ENCODE measurements at places on chromosomes 5 and 9. TPM values are rescaled to one million over a fixed set of nuclear protein-coding genes. Genes with fewer than 3 reads are reported as not detected.

- DNase-seq = no peak
Observed at GRCh38 chr5:82417776-82418607, 139.8 kb upstream of the RPS23 start.

GRCh38 chr5:138990986-138991590 lies 116.0 kb upstream of the LRRTM2 start:
- DNase-seq = no peak

- no peak for DNase-seq
Observed at GRCh38 chr9:125906893-125907292, 159.7 kb downstream of the PBX3 start.

DNA sequence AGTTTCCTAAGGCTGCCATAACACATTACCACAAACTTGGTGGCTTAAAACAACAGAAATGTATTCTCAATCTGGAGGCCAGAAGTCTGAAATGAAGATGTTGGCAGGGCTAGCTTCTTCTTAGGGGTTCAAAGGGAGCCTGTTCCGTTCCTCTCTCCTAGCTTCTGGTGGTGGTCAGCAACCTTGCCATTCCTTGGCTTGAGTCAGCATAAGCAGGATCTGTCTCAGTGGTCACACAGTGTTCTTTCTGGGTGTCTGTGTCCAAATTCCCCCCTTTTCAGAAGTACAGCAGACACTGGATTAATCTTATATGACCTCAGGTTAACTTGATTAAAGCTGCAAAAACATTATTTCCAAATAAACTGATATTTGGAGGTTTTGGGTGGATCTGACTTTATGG lies 2.1 kb upstream of the OSMR start:
- DNase-seq = no peak

DNA sequence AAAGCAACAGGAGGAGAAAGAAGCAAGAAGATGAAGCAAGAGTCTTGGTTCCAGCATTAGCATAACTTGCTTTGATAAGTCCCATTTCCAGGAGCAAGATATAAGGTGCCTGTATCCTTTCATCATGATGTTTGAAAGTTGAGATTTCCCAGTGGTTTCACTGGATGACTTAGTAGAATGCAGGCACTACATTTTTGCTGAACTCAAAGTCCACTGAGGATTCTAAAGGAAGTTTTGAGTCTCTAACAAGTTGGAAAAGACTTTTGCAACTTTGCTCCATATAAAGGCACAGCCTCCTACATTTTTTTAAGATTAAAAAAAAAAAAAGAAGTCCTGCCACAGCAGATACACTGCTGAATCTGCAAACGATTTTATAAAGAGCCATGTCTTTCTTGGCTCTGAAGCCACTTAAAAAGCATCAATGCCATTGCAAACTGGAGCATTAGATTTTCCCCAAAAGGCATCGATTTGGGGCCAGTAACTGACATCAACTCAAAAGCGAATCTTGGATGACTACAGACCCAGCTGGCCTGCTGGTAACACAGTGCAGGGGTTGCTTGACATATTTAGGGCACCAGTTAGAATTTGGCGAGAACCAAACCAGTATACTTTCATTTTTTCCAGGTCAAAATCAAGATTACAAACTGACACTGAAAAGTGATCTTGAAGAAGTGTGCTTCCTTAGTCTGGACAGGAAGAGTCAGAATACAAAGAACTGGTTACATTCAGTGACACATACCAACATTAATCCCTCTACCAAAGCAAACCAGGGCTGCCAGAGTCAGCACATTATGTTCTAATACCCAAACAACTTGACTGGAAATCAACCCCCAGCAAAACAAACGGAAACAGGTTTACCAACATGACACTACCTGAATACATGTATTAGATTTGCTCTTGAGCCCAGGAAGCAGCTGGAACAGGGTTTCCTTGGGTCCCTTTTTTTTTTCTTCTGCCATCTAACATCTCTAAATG lies 39.1 kb upstream of the KCNV2 start:
- DNase-seq = no peak

DNA sequence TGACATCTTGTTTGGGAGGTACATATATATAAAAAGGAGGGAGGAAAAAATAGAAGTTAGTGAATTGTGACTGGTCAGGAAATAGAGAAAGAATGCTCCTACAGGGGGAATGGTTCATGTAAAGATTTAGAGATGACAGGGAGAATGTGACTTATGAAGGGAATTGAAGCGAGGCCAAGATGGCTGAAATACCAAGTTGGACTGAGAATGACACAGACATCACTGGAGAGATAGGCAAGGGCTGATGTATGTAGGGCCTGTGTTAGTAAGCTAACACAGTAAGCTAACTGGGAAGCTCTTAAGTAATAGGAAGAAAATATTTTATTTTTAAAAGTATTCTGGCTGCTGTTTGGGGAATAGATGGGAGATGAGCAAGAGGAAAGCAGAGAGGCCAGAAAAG lies 286.3 kb downstream of the NNT start:
- DNase-seq = no peak

DNA sequence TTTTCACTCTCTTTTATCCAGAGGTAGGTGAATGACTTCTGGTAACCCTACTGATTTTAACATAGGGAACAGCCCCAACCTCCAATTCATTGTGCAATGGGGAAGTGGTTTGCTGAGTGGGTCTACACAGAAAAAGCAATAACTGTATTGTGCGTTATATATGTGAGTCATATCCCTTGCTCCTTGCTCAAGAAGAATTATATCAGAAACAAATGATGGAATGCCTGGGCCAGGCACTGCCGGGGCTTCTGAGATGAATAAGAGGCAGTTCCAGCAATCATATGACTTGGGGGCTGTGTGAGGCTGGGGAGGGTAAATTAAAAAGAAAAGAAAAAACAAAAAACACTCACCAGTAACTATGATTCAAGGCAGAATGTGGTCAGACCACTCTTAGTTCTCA lies 79.2 kb upstream of the ABCA1 start:
- DNase-seq = no peak

GRCh38 chr5:39249564-39250274 lies 30.4 kb upstream of the FYB1 start:
- no peak for DNase-seq

The ABCA2 gene
- polyA plus RNA-seq = 16.5 TPM

DNA sequence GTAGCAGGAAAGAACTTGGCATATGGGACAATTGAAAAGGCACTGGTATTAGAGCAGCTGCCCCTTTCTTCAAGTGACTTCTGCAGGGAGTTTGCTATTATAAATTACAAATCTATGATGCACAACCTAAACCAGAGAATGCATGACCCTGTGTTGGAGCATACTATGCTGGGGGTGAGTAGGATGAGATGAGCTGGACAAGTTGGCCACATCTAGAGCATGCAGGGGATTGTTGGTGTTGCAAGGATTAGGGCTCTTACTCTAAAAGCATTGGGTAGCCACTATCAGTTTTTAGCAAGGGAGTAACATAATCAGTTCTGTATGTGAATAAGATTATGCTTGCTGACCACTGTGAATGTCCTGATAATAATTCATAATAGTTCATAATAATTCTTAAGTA lies 186.7 kb downstream of the KIAA0825 start:
- DNase-seq = no peak

- DNase-seq = no peak
Observed at GRCh38 chr9:137552022-137552768, 516 bp downstream of the MRPL41 start.

GRCh38 chr5:121221483-121221882 lies 630.2 kb upstream of the FTMT start:
- DNase-seq = no peak

The TMEM215 gene
- 0.54 TPM for polyA plus RNA-seq

DNA sequence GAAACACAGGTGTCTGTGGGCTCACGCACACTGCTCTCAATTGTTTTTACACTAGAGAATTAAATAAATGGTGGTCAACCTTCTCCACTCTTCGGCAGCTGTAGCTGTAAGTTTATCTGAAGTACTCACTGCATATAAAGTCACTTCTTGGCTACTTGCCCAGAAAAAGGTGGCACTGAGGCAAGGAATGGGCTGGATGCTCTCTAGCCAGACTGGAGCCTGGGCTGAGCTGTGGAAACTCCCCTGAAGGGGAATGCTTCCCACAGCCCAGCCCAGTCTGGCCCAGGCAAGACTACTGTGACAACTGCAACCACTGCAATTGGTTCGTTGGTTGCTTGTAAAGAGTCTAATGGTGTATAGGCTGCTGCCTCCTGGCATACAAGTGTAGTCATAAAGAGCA lies 4.5 kb downstream of the LEAP2 start:
- DNase-seq = no peak

The ZFP37 gene
- polyA plus RNA-seq = 3.3 TPM

The NR2F1-AS1 gene
- polyA plus RNA-seq = 4.8 TPM

The PCDHGA6 gene
- polyA plus RNA-seq = 2.6 TPM

GRCh38 chr5:113663879-113664541 lies 150.5 kb downstream of the YTHDC2 start:
- no peak for DNase-seq

GRCh38 chr9:27489087-27489876 lies 34.8 kb upstream of the IFNK start:
- no peak for DNase-seq

DNA sequence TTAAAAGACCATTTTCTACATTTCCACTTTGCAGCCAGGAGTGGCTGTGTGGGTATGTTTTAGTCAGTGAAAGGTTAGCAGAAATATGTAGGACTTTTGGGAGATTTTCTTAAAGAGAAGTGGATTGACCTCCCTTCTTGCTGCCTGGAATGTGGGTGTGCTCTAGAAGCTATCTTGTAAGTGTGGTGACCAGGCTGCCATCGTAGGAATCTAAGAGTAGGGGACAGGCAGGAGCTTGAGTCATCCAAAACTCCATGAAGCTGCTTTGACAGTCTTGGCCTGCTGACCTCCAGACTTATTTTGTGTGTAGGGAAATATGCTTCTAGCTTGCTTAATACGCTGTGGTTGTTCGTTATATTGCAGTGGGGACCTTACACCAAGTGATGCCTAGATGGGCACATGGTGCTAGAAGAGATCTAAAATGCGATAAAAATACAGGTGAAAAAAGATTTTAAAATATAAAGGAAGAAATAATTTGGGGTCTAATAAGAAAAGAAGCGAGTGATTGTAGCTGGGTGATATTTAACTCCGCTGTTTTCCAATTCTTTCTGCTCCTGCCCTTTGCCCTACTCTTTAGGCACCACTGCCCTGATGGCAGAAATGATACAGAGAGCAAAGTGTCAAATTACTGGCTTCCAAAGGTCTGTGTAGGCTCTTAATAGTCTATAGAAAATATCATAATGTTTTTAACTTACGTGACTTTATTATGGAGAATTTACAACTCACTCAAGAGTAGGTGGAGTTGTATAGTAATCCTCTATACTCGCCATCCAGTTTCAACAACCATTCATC lies 298.2 kb upstream of the ZNF608 start:
- DNase-seq = no peak

DNA sequence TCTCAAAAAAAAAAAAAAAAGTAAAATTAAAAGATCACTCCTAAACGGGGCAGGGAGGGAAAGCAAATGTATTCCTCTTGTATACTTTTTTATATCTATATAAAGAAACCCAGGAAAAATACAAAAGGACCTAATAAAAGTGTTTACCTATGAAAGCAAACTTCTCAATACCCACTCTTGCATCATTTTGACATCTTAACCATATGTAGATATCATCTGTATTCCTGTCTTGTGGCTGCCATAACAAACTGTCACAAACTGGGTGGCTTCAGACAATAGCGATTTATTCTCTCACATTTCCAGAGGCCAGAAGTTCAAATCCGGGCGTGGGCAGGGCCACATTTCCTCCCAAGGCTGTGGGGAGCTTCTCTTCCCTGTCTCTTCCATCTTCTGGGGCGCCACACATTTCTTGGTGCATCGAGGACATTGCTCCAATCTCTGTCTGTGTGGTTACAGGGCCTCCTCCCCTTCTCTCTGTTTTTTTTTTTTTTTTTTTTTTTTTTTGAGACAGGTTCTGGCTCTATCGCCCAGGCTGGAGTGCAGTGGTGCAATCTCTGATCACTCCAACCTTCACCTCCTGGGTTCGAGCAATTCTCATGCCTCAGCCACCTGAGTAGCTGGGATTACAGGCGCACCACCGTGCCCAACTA lies 58.4 kb upstream of the IL17B start:
- DNase-seq = no peak

The RUFY1 gene
- 35.9 TPM for polyA plus RNA-seq

The QRFP gene
- polyA plus RNA-seq = 0.33 TPM

DNA sequence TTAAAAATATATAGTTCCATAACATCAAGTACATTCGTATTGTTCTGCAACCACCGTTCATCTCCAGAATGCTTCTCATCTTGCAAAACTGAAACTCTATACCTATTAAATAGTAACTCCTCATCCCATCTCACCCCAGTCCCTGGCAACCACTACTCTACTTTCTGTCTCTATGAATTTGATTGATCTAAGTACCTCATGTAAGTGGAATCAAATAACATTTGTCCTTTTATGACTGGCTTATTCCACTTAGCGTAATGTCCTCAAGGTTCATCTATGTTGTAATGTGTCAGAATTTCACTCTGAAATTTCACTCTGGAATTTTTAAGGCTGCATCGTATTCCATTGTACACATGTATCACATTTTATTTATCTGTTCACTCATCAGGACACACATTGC lies 132.1 kb upstream of the RUSC2 start:
- DNase-seq = no peak

The ZFP62 gene
- polyA plus RNA-seq = 26.8 TPM

The PTGES gene
- 9.5 TPM for polyA plus RNA-seq

GRCh38 chr5:123261752-123262151 lies 161.5 kb downstream of the CEP120 start:
- DNase-seq = no peak

DNA sequence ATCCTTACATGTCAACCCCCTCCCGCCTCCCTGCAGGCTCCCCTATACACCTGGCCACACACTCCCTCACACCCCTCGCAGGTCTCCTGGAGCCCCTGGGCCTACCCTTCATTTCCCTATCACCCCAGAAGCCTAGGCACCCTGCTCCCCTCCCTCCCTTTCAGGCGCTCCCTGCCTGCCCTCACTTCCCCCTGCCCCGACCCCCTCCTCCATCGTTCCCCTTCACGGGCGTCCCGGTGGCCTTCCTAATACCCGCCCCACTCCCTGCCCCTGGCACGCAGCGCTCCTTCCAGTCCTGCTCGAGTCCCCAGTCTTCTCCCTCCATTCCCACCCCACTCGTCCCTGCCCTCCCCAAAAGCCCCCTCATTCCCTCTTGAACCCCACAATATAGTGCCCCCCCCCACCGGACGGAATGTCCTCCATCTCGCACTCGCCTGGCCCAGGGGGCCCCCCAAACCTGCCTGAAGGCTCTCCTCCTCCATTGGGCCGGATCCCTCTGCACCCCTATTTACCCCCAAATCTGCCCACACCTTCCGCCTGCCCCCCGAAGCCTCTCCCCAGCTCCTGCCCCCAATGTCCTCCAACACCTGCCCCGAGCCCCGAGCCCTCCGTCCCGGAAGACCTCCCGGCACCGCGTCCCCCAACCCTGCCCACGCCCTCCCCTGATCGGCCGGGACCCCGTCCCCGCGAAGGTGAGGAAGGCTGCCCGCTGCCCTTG lies 746 bp downstream of the STRBP start:
- no peak for DNase-seq
